ENCODE measurements at places on chromosomes 2 and 18.

DNA sequence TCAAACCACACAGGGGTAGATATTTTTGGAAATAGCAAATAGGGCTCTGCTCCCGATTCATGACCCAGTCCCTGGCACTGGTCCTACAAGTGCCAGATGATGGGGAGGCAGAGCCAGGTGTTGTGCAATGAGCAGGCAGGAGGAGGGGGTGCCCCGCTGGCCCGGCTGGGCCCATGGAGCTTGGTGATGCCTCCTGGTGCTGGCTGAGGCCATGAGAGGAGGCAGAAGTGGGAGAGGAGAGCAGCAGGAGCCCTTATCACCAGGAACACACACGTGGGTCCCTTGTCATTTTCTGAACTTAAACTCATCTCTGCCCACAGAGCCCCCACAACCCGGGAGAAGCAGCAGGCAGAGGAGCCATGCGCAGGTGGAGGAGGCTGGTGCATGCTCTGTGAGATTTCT, 90.5 kb upstream of the MAPK4 start:
- no peak for DNase-seq

DNA sequence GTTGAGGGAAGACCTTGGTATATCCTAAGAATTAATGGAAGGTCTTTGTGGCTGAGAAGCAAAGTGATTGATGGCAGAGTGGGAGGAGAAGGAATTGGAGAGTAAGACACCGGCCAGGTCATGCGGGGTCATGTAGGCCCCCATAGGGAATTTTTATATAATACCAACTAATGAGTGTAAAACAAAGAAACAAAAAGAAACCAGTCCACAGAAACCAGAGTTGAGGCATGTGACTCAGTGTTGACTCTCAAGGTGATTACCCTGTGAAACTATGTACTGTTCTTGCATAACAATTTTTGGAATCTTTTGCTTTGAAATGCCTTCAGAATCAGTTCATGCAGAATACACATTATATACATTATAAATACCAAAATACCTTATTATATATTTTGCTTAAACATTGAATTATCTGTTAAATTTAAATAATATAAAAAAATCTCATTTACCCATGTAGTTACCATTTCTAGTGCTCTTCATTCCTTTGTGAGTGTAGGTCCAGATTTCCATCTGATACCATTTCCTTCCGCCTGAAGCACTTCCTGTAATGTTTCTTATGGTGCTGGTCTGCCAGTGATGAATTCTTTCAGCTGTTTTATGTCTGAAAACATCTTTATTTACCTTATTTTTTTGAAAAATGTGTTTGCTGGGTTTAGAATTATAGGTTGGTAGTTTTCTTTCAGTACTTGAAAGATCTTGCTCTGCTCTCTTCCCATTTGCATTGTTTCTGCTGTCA, 8.6 kb downstream of the CLIP4 start:
- DNase-seq: no peak

DNA sequence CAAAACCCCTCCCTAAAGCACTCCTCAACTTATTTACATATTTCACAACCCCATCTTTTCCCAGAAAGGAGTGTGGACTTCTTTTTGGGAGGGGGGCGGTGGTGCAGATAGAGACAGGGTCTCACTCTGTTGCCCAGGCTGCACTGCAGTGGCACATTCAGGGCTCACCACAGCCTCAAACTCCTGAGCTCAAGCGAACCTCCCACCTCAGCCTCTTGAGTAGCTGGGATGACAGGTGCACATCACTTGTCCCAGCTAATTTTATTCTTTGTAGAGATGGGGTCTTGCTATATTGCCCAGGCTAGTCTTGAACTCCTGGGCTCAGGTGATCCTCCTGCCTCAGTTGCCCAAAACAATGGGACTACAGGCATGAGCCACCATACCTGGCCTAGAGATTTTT, 44.1 kb downstream of the ADCY3 start:
- DNase-seq: no peak

DNA sequence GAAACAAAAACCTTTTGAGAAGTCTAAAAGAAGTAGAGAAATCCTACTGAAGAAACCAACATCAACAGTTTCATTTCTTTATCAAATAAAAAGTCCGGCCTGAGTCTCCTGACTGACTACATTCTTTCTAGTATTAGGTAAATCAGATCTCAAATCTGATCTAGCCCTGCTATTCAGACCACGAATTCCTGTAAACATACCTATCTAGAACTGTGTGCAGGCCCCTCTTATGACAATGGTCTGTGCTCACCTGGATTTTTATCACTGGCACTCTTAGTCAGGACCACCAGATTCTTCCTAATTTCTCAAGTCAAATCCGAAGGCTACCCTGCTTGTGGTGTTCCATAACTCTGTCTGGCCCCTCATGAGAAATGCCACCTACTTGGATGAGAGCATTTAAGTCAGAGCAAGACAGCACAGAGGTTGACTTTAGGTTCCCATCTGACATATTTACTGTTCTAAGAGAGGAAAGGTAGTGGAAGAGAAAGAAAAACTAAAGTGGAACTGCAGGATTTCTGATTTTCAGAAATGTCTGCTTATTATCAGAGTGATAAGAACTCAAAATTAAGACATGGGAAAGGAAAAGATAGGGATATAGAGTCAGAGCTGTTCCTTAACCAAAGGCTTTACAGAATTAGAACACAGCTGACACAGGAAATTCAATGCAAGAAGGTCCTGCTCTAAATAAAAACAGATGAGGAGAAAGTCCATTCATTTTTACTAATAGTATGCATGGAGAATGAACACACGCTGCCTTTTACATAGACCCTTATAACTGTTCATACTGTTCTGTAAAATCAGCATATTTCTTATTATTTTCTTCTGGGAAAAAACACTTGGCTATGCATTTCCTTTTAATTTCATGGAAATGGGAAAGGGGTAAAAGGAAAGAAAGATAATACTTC, 56.5 kb downstream of the SLC8A1 start:
- DNase-seq: no peak

DNA sequence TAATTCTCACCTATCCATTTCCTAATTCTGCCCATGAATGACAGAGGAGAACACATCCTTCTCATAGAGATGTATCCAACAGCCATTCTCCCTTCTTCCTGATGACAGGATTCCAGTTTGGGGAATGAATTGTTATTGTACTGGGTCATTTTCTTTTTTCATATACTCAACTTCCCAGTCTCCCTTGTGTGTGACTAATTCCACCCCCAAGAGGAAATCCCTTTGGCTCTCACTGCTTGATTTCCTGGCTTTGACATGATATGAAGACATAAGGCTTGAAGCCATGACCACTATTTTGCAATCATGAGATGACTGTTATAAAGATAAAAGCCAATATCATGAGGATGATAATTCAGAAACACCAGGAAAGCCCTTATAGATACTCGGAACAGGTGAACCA, 384.7 kb upstream of the ACVR2A start:
- DNase-seq: no peak

- no peak for DNase-seq
Observed at GRCh38 chr2:53715568-53715967, 52.0 kb upstream of the CHAC2 start.

DNA sequence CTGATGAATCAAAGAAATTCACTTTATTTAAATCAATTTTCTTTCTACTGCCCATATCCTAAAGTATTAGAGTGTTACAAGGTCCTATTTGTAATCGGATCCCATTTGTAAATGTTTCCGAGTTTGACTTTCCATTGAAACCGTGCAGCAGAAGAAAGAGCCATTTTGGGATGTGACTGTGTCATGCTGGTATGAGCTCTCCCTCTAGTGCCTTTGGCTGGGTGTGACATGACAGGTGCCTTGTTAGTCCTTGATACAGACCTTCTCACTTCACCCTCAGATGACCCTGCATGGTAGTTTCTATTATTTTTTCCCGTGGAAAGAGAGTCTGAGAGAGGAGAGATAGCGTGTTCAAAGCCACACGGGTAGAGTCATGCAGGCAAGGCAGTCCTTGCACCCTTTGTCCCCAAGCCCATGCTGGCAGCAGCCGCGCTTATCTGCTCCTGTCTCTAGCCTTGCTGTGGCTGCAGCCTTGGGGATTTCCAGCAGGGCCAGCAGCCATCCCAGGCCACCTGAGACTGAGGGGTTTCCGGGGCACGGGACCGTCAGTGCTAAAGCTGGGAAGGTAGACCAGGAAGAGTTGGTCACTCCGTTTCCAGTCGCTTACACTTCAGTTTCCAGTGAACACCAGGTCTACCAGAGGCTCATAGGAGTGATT, 21.4 kb downstream of the CHMP1B start:
- DNase-seq: no peak

- DNase-seq: no peak
Observed at GRCh38 chr2:119431976-119432850, 559 bp downstream of the TMEM37 start.

DNA sequence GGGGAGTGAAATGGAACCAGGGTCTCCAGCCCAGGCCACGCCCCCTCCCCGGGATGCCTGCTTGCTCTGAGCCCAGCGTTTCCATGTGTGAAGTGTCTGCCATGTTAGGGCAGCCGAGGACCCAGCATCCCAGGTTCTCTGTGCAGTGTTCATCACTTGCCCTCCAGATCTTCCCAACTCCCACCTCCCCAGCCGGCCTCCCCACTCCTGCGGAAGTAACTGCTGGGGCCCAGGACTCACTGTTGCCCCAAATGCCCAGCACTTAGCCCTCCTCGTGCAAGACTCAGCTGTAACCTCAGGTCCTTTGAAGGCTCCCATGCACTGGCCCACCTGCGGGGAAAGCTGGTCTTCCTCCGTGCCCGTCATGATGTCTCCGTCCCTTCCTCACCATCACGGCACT, 9.7 kb upstream of the PXDN start:
- DNase-seq: no peak

- DNase-seq: no peak
Observed at GRCh38 chr2:66382091-66382490, 52.8 kb upstream of the MEIS1 start.

GRCh38 chr18:48352051-48352755, 57.0 kb downstream of the ZBTB7C start:
- DNase-seq: no peak

DNA sequence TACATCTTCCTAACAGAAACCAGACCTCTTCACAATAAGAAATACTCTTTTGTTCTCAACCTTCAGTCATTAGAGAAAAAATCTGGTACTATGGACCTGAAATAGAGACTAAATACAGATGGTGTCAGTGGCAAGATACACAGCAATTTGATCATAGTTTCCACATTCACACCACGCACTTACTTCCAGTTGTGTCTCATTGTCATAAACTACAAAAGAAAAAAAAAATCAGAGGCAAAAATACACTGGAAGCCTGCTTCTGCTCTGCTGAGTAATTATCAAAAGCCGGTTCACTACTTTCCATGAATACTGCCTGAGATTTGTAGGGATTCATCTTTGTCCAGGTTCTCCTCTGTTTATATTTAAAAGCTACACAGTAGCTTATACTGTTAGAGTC, 182.6 kb downstream of the PID1 start:
- DNase-seq: no peak

DNA sequence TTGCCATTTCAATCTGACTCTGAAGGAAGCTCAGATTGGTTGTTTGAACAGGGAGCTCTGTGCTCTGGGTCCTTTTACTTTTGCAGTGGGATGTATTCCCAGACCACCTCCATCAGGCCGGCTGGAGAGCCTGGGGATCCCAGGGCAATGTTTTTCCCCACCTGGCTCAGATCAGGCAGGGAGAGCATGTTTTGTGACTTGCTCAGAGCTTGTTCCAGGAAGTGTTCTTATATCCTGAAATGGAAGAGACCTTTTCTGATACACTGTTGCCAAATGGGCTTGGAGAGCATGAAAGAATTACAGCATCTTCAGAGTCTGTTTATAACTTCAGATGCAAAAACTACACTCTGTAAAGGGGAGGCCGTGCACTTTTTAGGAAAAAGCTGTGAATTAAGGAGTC, 56.0 kb downstream of the LIPG start:
- DNase-seq: no peak

GRCh38 chr2:239445771-239446524, 45.1 kb upstream of the HDAC4 start:
- no peak for DNase-seq

DNA sequence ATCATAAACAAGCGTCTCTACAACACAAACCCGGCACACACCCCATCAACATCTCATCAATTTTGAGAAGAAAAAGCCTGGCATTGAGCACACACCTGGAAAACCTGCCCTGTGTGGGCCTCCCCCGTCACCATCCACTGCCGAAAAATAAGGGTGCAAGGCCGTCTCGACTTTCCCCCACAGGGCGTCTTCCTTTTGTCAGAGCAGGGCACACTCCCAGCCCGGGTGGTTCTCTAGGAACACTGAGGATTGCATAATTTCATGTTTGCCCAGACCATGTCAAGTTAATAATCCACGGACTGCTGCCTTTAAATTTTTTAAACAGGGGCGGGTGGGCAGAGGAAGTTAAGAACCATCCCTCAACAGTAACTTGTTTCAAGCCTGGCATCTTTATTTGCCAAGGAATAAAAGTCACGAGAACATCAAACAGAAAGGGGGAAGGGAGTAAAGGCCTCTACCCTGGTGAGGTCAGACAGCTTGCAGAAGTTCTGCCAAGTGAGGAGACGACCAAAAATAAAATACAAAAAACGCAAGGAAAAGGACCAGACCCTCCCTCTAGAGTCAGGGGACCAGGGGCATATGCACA, 2.1 kb downstream of the TFCP2L1 start:
- no peak for DNase-seq

DNA sequence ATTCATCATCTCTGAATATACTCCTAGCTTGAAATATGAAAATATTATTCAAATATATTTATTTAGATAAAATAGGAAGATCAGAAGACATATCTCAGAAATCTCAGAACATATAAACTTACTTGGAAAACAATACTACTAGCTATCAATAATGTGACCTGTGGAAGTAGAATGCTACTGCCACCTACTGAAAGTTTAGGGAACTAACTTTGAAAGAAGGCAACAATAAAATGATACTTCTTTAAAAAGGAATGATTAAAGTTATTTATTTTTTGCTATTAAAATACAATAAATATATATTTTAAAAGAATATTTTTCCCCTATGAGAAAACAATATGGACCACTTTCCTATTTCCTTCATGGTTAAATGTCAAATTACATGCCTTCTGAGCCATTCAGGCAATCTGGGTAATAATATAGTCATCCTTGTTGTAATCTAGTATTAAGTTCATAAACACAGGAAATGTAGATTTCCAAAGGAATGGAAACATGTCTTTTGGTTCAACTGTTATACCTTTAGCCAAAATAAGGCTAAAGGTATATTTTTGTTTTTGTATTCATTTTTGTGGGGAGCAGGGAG, 26.0 kb downstream of the ACADL start:
- DNase-seq: no peak

DNA sequence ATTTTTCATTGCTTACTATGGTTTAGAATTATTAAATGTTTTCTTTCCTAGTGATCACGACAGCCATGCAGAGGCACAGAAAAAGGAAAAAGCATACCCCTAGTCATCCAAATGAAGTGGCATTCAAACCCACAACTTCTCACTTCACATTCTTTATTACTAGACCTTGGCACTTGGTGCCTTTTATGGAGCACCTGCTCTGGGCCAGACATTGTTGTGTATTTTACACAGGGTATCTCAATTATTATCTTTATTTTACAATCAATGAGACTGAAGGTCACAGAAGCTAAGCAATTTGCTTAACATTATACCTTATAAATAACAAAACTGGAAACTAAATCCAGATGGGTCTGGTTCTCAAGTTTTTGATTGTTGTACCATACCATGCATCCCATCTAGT, 235.3 kb downstream of the LRATD1 start:
- DNase-seq: no peak

Data from activated T-helper 1 cell treated with anti-CD3 and anti-CD28 coated beads, Interleukin-12 subunit alpha, Interleukin-12 subunit beta, Interleukin-2, Interleukin-4 antibody, amounts not matched to agents 30 ng/mL and 10 ng/mL and 1 ng/mL, durations not matched to agents 14 hours and 24 hours and 36 hours (primary cell).